ENCODE measurements at places on chromosomes 6 and 20.
A peak's percentile ranks its signal among the peaks of the same experiment; 100 is the strongest.

DNA sequence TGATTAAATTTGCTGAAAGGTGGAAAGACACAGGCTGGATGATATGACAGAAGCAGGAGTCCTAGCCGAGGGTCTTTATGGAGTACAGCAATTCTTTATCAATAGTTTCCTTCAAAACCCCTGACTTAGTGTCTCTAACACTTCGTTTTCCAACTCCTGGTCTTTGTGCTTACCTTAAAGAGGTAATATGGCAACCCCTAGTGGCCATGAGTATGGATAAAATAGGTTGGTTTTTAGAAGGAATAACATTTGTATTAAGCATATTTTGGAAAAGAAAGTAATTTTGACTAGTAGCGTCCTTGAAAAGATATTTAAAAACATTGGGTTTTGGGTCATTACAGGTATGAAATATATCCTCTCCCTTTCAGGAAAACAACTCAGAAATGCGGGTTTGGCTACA, 51.9 kb downstream of the VGLL2 start:
- DNase-seq = no peak

DNA sequence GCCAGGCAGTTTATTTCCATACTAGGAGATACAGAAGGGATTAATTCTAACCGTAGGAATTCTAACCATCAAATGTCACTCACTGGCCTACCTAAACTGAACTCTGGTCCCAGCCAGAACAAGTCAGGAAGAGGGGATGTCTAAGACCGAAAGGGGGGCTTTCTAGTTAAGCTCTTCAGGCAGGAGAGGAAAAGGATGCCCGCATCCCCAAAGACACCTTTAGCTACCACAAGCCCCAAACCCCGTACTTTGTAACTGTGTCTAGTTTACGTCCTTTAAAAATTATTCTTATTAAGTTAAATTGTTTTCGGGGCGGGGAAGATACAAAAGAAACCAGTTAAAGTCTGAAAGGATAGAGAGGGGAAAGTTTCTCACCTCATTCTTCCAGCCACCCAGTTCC, 1.2 kb upstream of the ZNF76 start:
- no peak for DNase-seq

- no peak for DNase-seq
Observed at GRCh38 chr6:117465691-117466090, 16.8 kb upstream of the DCBLD1 start.

DNA sequence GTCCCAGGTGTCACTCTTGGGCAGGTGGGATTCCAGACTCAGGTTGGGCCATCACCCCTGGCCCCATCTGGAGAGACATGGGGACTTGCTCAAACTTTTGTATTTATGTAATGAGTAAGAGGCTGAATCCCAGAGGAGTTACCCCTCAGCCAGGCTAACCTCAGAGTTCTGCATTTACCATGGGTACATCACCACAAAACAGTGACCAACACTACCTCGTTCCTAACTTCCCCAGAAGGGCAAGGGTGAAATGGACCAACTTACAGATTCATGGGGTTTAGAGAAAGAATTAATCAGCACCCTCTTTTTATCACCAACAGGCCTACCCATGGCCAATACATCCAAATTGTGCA, 259.9 kb upstream of the MARCKS start:
- DNase-seq = no peak

DNA sequence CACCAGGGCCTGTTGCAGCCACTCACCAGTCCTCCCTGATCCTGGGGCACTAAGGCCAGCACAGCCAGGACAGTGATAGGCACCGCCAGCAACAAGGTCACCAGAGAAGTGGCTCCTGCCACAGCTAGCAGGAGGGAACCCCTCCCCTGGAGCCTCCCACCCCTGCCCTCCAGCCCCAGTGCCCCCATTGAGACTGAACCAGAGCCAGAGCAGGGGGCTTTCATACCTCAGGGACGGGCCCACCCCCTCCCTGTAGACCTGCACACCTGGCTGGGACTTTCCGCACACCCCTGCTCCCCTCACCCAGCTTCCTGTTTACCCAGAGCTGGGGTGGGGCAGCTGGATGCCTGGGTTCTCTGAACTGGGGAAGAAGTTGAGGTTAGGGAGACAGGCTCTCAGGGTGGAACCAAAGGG, at the start of gene LTB:
LTB (minus strand) TSS at position 195 of the 414 bp plus-strand sequence; CDS start at position 188, 7 bp downstream.
- no peak for DNase-seq

GRCh38 chr6:127186889-127187288, 68.4 kb downstream of the RSPO3 start:
- peak; percentile 13 for DNase-seq

- DNase-seq = no peak
Observed at GRCh38 chr6:97094376-97094775, 169.8 kb downstream of the KLHL32 start.

DNA sequence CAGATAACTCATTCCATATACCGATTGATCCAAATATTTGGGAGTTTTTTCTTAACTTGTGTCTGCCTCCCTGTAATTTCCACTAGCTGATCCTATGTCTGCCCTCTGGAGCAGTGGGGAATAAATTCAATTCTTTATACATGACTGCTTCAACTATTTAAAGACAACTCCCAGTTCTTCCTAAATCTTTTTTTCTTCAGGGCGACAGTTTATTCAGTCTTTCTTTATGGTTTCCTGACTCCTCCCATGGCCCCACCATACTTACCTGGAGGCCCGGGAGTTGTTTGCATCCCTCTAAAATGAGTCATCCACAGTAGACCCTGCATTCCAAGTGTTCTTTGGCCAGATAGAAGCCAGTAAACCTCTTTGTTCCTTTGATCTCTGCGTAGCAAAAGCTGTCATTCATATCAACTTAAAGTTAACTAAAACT, 73.6 kb downstream of the LCA5 start:
- DNase-seq = no peak

DNA sequence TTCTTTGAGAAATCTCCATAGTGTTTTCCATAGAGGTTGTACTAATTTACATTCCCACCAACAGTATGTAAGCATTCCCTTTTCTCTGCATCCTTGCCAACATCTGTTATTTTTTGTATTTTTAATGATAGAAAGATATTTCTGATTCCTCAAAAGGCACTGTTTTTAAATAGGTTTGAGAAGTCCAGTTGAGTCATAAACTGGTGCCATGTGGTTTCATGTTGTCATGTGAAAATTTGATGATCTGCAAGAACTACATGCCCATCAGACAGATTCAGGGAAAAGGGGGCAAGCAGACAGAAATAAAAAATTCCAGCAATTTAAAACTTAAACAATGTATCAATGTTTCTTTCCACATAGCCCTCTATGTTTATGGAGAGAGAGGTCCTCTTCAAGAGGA, 227.5 kb downstream of the KCNQ5 start:
- DNase-seq = no peak
